ENCODE measurements at places on chromosomes 7 and 10.

GRCh38 chr10:89992575-89992974, 291.2 kb downstream of the KIF20B start:
- DNase-seq, result no peak

GRCh38 chr10:96306516-96306915, 2.3 kb downstream of the DNTT start:
- DNase-seq, result no peak

DNA sequence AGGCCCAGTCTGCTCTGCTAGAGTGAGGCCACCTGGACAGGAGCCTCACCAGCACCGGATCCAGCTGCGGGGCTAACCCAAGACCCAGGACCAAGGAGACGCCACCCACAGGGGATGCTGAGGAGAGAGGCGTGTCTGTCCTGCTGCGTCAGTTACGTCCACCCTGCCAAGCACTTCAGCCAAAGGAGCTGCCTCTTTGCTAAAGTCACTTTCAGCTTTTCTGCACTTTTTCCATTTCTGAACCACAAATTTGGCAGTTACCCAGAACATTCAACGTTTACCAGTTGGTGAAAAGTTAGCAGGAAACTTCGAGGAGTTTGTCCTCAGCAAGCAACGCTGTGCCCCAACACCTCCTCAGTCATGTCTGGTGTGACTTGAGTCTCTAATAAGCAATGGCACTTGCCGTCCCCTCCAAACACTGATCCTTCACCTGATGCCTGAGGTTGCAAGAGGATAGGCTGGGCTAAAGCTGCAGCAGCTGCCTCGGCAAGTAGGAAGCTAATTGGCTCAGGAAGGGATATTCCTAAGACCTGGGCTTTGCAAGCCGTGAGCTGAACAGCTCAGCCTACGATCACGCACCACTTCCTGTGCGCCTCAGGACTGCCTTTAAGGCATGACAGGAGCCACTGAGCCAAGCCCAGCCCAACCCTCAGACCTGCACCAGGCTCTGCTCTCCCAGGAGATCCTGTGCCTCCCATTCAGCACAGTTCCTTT, 40.1 kb downstream of the KCNH2 start:
- no peak for DNase-seq

GRCh38 chr10:7512487-7512886, 101.7 kb upstream of the SFMBT2 start:
- no peak for DNase-seq

GRCh38 chr7:128815289-128815942, 14.8 kb upstream of the FLNC start:
- DNase-seq, result no peak

DNA sequence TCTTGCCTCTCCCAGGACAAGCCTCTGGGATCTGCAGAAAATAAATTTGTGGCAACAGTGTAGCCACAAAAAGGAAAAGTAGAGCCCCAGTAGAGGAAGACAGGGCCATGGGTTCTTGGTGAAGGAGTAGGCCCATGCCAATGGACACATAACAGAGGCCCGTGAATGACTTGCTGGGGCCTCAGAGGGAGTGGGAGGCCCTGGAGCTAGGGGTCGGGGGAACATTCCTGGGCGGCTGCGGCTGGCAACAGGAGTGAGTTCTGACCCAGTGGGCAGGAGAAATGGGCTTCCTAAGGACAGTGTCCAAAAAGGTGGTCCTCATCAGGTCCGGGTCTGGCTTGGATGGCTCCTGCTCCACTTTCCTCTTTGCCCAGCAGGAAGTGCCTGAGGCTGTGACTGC, 260.0 kb downstream of the CCSER2 start:
- no peak for DNase-seq

DNA sequence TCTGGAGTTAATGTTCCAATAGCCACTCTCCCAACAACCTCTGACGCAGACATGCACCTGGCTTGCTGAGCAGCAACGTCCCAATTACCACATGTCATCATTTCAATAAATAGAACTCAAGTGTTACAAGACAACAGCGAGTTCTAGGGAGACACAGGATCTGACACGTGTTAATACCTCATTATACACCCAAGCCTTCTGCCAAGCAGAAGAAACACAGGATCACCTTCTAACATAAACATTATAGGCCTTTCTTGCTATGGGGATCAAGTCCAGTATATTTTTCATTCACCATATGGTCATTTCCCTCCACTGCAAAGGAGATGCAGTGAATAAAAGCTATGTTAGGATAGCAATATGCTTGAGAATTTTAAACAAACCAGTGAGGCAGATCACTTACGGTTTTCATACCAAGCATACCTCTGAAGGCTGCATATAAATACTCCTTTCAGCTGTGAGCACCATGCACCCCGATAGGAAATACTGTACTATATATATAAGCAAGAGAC, 74.2 kb downstream of the JAZF1 start:
- DNase-seq, result no peak

DNA sequence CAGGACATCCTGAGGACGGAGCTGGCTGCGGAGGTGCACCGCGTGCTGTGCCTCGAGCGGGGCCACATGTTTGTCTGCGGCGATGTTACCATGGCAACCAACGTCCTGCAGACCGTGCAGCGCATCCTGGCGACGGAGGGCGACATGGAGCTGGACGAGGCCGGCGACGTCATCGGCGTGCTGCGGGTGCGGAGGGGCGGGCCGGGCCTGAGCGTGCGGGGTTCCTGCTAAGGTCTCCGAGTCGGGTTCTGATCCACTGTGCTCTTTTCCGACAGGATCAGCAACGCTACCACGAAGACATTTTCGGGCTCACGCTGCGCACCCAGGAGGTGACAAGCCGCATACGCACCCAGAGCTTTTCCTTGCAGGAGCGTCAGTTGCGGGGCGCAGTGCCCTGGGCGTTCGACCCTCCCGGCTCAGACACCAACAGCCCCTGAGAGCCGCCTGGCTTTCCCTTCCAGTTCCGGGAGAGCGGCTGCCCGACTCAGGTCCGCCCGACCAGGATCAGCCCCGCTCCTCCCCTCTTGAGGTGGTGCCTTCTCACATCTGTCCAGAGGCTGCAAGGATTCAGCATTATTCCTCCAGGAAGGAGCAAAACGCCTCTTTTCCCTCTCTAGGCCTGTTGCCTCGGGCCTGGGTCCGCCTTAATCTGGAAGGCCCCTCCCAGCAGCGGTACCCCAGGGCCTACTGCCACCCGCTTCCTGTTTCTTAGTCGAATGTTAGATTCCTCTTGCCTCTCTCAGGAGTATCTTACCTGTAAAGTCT, 10.4 kb downstream of the ATG9B start:
- no peak for DNase-seq
